ENCODE measurements at places on chromosomes 3 and 15. TPM values are rescaled to one million over a fixed set of nuclear protein-coding genes. Genes with fewer than 3 reads are reported as not detected.

Gene BFSP2
- not detected for total RNA-seq

Gene RYR3
- total RNA-seq: 18.5 TPM

DNA sequence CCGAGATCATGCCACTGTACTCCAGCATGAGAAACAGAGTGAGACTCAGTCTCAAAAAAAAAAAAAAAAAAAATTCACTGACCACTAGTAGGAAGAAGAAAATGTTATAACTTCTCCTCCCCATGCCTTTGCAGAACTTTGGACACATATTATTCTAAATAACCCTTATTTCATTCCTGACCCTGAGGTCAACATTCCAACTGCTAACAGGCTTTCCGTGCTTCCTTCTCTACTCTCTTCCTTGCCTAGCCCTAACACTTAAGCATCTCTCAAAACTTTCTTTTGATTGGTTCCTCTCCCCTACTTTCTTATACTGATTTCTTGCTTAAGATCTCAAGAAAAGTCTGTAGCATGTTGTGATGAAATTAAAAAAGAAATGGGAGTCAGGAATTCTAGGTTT is 146.8 kb downstream of the MEX3B start:
- no peak for DNase-seq

DNA sequence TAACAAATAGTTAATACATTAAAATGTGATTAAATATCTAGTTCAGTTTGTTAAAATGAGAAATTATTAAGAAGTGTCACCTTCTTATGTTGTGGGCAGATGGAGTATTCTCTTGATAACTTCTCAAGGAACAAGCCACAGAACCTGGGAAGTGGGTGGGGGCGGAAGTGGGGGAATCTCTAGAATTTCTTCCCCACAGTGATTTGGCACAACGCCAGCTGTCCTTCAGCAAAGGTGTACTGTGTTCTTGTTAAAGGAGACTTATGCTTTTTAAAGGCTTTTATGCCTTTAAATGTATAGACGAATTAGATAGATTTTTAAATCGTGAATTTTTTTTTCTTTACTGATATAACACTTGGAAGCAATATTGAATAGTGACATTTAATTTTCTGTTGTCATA is 42.4 kb downstream of the SEC22A start:
- DNase-seq: no peak

- DNase-seq: no peak
Measured at GRCh38 chr15:45759936-45760335, 125.1 kb downstream of the SQOR start.

All from sciatic nerve (tissue), 2 donors.